ENCODE measurements at places on chromosomes 2 and 18. TPM values are rescaled to one million over a fixed set of nuclear protein-coding genes. Genes with fewer than 3 reads are reported as not detected.
A peak's percentile ranks its signal among the peaks of the same experiment; 100 is the strongest.

DNA sequence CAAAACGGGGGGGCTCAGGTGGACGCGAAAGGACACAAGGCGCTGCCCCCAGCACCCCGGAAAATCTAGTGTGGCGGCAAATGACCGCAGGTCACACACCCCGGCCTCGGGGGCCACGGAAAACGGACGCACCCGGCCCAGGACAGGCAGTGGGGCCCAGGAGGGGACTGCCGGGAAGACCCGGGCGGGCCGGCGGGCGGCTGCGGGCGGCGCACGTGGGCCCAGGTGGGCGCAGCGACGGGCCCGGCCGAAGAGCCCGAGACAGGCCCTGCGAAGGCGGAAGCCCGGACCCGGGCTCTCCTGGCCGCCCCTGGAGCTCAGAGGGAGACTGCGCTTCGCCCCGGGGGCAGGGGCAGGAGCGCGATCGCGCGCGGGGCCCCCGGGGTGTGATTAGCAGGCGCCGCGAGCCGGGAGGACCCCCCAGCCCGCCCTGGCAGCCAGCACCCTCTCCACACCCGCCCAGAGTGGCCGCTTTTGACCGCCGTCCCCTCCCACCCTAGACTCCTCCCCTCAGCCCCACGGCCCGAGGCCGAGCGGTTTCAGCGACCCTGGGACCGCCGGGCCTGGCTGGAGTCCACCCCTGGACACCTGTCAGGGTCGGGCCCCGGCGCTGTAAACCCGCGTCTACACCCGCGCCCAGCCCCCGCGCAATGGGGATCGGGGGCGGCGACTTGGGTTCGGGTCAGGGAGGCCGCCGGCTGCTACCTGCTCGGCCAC is 773 bp downstream of the MBP start:
- peak; percentile 60 for DNase-seq

- DNase-seq: no peak
Observed at GRCh38 chr18:3466872-3467271, 16.9 kb downstream of the TGIF1 start.

GRCh38 chr2:119749477-119750012 is 10.2 kb upstream of the PTPN4 start:
- DNase-seq: no peak

- no peak for DNase-seq
Observed at GRCh38 chr2:29810956-29811355, 110.4 kb downstream of the ALK start.

Gene TDRD15
- 0.04 TPM for total RNA-seq

DNA sequence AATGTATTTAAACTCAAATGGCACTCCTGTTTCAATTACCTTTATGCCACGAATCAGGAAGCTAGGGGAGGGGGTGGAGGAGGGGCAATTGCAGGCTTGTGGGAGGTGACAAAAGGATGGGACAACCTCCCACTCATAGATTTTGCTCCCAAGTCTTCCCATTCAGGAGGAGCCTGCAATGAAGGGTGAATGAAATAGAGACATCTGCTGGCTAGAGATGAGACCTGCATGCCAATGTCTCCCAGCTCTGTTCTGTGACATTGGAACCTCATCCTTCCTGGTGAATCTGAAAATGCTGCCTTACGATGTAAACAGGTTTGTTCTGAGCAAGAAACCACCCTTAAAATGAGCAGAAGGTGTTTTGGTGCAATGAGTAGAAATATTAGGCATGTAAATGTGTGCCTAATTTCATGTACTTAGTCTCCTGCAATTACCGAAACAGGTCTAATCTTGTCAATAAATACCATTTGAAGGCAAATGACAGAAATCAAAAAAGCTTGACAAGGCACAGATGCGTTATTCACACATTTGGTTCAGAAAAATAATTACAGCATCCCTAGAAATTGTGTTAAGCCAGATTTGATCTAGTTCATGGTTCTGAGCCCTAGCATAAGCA is 2.7 kb upstream of the PID1 start:
- DNase-seq: peak; percentile 18

Gene UBE2E3
- 146 TPM for total RNA-seq

Gene C18orf63
- total RNA-seq: not detected

Gene PRKAG3
- total RNA-seq: not detected

Gene SPAST
- total RNA-seq: 36.8 TPM

Gene LRP2
- 42.2 TPM for total RNA-seq

DNA sequence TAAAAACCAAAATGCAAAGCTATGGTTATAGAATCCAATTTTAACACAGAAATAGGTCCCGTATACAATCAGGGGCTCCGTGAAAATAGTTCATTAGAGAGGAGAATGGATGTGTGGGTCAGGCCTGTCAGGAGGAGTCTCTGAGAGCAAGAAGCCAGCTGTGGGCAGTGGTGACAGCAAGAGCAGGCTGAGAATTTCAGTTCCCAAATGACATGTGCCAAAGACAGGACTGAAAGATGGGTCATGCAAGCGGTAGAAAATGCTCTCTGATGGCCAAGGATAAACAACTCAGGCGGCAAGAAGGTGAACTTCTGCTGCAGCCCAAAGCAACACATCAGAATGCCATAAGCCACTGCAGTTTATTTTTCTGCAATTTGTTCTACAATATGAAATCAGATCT is 100.4 kb downstream of the CCDC141 start:
- DNase-seq: no peak

Measured in progenitor cell of endocrine pancreas (in vitro differentiated cells).